ENCODE measurements at places on chromosomes 2 and 18. TPM values are rescaled to one million over a fixed set of nuclear protein-coding genes. Genes with fewer than 3 reads are reported as not detected.

DNA sequence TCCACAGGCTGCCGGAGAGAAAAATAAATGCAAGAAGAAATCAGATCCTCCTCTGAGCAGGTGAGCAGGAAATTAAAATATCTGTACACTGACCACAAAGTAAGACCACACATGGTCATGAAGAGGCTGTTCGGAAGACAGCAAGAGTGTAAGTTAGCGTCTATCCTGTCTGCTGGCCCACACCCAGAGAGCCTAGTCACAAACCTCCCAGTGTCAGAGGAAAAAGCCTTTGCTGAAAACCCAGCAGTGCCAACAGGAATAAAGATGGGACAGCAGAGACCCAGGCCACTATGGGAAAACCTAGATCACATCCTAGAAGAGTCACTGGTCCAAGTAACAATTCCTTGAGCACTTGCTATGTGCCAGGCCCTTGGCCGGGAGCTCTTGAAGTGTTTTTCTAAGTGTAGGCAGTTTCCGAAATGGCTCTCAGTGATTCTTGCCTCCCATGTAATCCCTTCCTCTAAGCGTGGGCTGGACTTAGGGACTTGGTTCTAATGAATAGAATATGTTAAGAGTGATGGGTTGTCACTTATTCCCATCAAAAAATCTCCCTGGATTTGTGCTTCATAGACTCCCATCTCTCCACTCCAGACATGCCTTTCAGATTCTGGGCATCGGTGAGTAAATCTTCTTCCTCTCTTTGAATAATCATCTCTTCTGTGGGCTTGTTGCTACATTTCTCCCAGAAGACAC, 110.9 kb upstream of the PKDCC start:
- no peak overlapping the region for H3K27ac ChIP-seq
- no peak for DNase-seq
- no peaks in the 10 kb centered on the region for H3K36me3 ChIP-seq
- H3K27me3 ChIP-seq, result no peaks in the 10 kb centered on the region

DNA sequence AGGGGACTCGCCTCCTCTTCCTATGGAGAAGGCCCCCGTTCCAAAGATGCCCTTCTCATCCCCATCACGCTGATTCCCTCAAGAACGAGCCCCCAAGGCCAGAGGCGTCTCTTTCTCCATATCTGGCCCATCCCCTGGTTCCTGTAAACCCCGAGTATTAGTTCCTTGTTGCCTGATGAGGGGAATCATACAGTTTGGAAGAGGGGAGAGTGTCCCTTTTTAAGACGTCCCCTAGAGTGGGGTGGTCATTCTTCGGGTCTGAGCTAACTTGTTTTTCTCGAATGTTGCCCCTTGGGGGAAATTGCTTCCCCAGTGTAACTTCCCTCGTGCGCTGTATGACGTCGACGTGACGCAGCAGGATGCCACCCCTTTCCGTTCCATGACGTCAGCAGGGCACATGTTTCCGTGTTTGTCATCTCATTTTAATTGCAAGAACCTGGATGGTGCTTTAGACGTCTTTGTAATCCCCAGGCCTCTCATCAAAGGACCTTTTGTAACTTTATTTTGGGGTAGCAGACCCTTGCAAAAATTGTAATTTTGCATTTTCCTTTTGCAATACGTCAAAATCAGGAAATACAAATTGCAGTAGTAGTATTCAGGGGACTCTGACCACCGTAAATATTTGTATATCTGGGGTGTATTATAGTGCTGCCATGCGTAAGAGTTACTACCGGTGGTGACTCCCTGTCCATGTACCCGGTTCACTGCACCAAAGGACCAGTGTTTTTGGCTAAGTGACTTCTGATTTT, 569 bp downstream of the BABAM2 start:
- peak overlapping the region; percentile 91 for H3K27ac ChIP-seq
- no peaks in the 10 kb centered on the region for H3K27me3 ChIP-seq
- peak overlapping the region; percentile 42 for H3K4me3 ChIP-seq
- DNase-seq, result peak; percentile 78

DNA sequence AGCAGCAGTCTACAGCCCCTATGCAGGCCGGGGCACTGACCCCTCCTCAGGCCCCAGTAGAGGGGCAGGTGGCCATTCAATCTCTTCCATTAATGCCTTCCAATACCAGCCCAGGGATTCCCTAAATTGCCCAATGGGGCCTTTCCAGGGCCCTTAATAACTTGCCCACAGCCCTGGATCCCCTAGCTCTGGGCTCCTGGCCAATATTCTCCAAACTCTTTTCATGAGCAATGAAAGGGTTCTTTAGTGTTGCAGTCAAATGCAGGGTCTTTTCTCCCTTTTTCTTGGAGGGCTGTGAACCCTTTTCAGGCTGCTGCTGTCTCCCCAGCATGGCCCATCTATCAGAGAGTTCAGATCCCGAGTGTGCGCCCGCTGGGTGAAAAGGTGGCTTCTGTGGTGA, 41.3 kb upstream of the SLC1A4 start:
- H3K4me3 ChIP-seq, result no peak overlapping the region
- H3K4me1 ChIP-seq, result no peaks in the 10 kb centered on the region
- no peak for DNase-seq
- H3K36me3 ChIP-seq, result no peaks in the 10 kb centered on the region
- no peaks in the 10 kb centered on the region for H3K27me3 ChIP-seq

- H3K4me3 ChIP-seq, result peak overlapping the region; percentile 97
- no peak for DNase-seq
- H3K4me1 ChIP-seq, result peaks cover 14% of the 10 kb centered on the region
- peaks cover 4% of the 10 kb centered on the region for H3K36me3 ChIP-seq
- H3K27me3 ChIP-seq, result no peaks in the 10 kb centered on the region
Measured at GRCh38 chr18:63365876-63366212, 1.2 kb downstream of the KDSR start.

DNA sequence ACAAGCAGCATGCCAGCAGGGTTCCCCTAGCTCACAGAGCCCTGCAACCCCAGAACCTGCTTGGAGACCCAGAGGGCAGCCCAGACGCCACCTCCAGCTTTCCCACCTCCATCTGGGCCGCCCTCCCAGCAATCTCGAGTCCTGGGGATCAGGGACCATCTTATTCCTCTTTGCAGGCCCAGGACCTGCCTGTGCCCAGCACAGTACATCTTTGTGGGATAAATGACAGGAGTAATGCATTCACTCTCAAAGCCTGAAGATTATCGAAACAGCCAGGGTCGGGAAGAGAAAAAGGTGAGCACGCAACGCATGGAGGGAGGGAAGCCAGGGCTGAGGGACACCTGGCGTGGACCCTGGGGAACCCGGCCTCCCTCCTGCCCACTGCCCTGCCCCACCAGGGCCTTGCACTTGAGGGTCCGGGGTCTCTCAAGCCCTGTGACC, 144.1 kb downstream of the NDUFA10 start:
- H3K27me3 ChIP-seq, result no peaks in the 10 kb centered on the region
- no peaks in the 10 kb centered on the region for H3K4me1 ChIP-seq
- H3K36me3 ChIP-seq, result no peaks in the 10 kb centered on the region
- H3K4me3 ChIP-seq, result no peak overlapping the region
- no peak overlapping the region for H3K27ac ChIP-seq
- DNase-seq, result no peak

DNA sequence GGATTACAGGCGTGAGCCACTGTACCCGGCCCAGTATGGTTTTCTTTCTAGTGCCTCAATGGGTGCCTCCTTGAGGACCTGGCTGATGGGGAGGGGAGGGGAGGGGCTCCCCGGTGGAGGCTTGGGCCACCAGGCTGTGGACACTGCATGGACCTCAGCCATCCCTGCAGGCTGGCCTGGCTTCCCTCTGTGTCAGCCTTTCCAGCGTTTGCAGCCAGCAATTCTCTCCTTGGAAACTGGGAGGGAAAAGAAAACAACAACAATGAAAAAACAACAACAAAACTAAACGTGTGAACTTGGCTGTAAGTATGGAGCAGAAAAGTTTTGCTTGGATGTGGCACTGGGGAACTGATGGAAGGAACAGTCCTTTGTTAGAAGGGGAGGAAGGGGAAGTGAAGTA, 159.3 kb downstream of the GLI2 start:
- no peaks in the 10 kb centered on the region for H3K4me1 ChIP-seq
- H3K36me3 ChIP-seq, result no peaks in the 10 kb centered on the region
- DNase-seq, result no peak
- H3K27ac ChIP-seq, result no peak overlapping the region
- no peaks in the 10 kb centered on the region for H3K27me3 ChIP-seq

SRD5A2 gene
- 0.26 TPM for total RNA-seq

SP9 gene
- not detected for total RNA-seq

MATN3 gene
- not detected for total RNA-seq

TRIM43 gene
- not detected for total RNA-seq

SERPINB12 gene
- total RNA-seq, result not detected

BBS5 gene
- total RNA-seq, result 16.3 TPM
